Heart left ventricle (tissue), 16 donors: ENCODE measurements at places on chromosomes 5 and 9. TPM values are rescaled to one million over a fixed set of nuclear protein-coding genes. Genes with fewer than 3 reads are reported as not detected.

The RASA1 gene
- total RNA-seq: 20.6 TPM

The KIF20A gene
- 0.77 TPM for total RNA-seq

The SPAG8 gene
- total RNA-seq: 2.5 TPM

DNA sequence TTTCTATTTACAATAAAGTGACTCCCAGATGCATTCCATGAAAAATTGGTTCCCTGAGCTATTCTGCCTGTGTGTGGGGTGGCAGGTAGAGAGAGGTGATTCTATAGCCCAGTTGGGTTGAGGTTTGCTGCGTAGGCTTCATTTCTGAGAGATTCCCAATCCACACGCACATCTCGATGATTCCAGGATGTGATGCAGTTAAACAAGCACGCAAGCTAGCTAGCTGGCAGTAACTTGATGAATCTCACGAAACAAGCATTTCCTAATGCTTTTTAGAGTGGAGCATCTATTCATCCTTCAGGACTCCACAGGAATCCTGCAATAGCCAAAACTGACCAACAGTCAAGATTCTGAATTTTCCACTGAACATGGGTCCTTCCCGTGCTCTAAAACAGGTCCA, 43.8 kb upstream of the CER1 start:
- no peaks in the 10 kb centered on the region for H3K27me3 ChIP-seq

The PCDHA1 gene
- total RNA-seq: not detected
